ENCODE measurements at places on chromosomes 11 and 22. TPM values are rescaled to one million over a fixed set of nuclear protein-coding genes. Genes with fewer than 3 reads are reported as not detected.

The OR6M1 gene
- total RNA-seq = not detected

DNA sequence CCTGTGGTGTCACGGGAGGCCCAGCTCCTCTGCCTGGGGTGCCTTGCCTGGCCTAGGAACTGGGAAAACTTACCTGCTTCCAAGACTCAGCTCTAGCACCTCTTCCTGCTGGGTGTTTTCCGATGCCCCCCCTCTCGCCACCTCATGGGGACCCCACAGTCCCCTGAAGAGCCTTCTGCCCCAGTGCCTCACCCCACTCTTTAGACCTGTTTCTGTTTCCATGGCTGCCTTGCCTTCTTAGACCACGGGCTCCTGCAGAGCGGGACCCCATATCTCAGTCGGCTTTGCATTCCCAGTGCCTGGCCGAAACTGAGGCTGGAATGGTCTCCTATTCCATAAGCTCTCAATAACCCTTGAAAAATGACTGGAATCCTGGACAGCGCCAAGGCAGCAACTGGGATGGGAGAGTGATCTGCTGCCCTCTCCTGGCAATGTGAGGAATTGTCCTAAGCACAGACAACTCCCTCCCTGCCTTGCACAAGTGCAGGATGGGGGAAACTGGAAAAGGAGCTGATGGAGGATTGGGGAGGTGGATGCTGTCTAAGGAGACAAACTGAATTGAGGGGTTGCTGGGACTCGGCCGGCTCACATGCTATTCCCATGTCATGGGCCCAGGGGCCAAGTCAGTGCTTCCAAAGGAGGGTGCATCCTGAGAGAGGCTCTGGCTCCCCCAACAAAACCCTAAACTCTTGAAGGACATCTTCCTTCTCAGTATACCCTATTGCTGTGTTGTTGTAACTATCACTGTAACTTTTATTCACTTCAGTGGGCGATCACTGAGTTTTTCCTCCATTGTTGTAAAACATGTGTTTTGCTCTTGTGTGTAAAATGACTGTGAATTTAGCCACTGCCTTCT, 26.6 kb upstream of the IL17RA start:
- DNase-seq = peak; percentile 60

The IRAG1 gene
- 0.23 TPM for total RNA-seq

GRCh38 chr11:86037743-86038142, 31.1 kb downstream of the PICALM start:
- DNase-seq = no peak

- no peak for DNase-seq
These were observed 9.8 kb upstream of the TBX1 start for GRCh38 chr22:19750507-19751490.

DNA sequence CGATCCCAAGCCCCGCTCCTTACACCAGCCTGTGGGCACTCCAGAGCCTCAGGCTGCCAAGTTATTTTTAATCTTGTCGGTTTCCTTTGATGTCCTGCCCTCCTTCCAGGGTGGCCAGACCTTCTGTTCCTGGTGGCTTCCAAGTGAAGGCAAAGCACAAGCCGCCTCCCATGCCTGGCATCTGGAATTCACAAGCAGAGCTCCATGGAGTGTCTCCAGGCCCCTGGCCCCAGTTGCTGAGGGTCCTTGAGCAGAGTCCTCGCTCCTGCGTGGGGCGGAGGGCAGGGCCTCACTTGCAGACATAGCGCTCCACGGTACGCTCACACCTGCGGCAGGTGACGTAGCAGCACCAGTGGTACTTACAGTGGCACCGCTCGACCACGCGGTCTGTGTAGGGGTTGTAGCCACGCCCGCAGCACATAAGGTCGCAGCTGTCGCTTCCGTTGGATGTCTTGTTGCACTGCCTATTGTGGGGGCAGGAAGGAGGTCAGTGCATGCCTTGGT, 19.5 kb downstream of the WNT11 start:
- no peak for DNase-seq

- no peak for DNase-seq
These were observed 49.0 kb downstream of the DNHD1 start for GRCh38 chr11:6545917-6546605.

DNA sequence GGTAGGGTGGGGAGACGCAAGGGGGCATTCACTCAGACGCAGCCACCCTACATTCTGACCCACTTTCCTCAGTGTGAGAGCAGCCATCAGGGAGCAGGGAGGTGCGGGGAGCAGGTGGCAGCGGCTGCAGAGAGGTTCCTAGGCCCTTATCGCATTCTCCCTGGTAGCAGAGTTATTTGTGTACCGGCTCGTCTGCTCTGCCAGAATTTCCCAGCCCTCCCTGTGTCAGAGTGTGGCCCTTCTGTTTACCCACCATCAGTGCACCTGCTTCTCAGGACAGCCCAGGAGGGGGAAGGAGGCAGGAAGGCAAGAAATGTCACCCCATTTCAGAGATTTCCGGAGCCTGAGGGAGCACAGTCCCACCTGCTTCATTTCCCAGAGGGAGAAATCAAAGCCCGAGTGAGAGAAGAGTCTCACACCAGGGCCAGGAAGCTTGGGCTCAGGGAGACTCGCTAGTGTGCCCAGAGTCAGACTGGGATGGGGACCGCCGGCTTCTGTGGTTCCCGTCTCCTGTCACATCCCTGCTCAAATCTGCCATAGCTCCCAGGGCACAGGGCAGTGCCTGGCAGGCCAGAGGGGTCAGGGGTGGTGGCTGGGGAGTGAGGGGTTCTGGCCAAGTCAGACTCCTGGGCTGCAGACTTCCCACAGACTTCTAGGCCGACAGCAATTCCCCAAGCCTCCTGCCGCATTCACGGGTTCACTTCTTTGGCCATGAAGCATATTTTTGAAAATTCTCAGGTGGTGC, 49.7 kb downstream of the ARRB1 start:
- no peak for DNase-seq

DNA sequence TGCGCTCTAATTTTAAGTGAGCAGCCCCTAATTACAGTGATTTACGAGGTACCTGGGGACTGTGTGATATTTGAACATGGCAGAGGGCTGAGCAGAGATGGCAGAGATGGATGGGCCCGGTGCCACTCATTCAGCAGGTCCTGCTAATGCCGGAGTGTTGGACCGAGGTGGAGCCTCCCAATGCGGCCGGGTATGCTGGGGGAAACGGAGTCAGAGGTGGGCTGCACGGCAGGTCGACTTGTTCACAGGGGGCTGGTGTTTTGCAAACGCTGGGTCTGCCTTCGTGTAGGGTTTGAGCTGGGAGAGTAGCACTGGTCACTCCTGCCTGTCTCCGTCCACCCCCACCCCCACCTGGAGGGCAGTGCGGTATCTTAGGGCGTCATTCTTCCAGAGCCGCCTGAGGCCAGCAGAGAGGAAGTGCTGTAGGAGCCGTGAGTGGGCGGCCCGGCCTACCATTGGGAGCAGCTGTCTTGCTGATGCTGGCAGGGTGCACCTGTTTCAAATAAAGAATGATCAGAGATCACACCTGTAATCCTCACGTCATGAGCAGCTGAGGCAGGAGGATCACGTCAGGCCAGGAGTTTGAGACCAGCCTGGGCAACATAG, 122.6 kb downstream of the IGLL1 start:
- no peak for DNase-seq

The CSNK2A3 gene
- total RNA-seq = 4.2 TPM

- DNase-seq = no peak
These were observed 107.8 kb downstream of the CYP2R1 start for GRCh38 chr11:14784230-14784629.

The CAPN5 gene
- total RNA-seq = 0.68 TPM

DNA sequence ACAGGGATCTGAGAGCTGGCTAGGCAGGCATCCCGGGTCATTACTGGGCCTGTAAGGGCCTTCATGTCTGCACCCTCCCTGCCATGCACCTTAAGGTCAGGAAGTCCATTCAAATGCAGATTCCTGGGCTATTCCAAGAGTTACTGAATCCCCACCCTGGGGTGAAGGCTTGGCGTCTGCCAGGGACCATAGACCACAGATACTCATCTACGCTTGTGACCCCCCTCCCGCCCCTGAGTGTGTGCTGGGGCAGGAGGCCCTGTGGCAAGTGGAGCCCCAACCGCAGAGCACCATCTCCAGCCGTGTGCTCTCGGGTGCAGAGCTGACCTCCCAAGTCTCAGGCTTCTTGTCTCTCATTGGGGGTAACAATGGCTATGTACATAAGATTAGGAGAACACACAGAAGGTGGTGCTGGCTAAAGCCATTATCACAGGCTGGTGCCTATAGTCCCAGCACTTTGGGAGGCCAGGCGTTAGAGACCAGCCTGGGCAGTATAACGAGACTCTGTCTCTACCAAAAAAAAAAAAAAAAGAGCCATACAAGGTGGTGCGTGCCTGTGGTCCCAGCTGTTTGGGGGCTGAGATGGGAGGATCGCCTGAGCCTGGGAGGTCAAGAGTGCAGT, 19.1 kb upstream of the KCNQ1OT1 start:
- DNase-seq = no peak

GRCh38 chr11:78708388-78708787, 133.7 kb upstream of the NARS2 start:
- DNase-seq = no peak

The OR51B4 gene
- total RNA-seq = not detected

The LINC01488 gene
- not detected for total RNA-seq

All from Caki2 (cell line).